ENCODE measurements at places on chromosomes 2 and 18. TPM values are rescaled to one million over a fixed set of nuclear protein-coding genes. Genes with fewer than 3 reads are reported as not detected.

Gene ARHGAP15
- 152 TPM for total RNA-seq

GRCh38 chr2:198144660-198145059 lies 340.3 kb downstream of the PLCL1 start:
- DNase-seq, result no peak
- H3K36me3 ChIP-seq, result no peaks in the 10 kb centered on the region
- H3K27ac ChIP-seq, result no peak overlapping the region
- no peaks in the 10 kb centered on the region for H3K27me3 ChIP-seq
- H3K4me3 ChIP-seq, result no peak overlapping the region

DNA sequence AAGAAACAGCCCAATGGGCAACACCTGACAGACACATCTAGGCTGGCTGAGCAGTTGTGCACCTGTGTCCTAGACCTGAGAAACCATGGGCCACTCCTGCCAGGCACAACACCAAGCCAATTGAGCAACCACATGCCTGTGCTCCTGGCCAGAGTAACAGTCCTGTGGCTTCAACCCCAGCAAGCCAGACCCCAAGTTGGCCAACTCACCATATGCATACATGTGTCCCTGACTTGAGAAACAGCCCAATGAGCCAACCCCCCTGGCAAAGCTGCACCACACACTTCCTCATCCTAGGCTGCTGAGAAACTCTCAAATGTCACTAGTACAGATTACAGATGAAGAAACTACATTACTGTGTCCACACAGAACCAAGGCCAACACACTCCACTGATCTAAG lies 36.6 kb downstream of the USP34 start:
- H3K27ac ChIP-seq, result no peak overlapping the region
- no peak for DNase-seq
- peaks cover 26% of the 10 kb centered on the region for H3K36me3 ChIP-seq
- no peak overlapping the region for H3K4me3 ChIP-seq
- peaks cover 41% of the 10 kb centered on the region for H3K4me1 ChIP-seq

Gene EFR3B
- total RNA-seq, result 0.23 TPM

DNA sequence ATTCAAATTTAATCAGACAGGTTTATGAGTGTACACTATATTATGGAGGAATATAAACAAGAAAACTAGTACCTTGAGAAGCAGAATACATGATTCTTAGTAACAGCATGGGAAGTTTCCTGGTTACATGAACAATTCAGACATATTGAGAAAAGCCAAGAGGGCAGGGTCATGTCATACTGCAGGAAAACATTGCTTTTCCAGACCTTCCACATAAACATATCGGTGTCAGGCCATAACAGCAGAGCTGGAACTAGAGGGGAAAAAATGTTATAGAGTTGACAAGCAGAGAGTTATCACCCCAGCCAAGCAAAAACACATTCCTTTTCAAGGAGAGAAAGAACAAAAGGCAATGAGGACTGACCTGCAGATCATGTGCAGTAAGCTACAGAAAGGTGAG lies 74.7 kb upstream of the ZNF236 start:
- no peaks in the 10 kb centered on the region for H3K4me1 ChIP-seq
- H3K4me3 ChIP-seq, result no peak overlapping the region
- H3K27ac ChIP-seq, result no peak overlapping the region

Gene FEV
- not detected for total RNA-seq

GRCh38 chr18:60982329-60982695 lies 350.9 kb upstream of the CDH20 start:
- no peak overlapping the region for H3K4me3 ChIP-seq
- H3K27me3 ChIP-seq, result no peaks in the 10 kb centered on the region
- H3K36me3 ChIP-seq, result no peaks in the 10 kb centered on the region
- H3K27ac ChIP-seq, result no peak overlapping the region

GRCh38 chr2:172053486-172053885 lies 31.8 kb upstream of the DLX1 start:
- no peaks in the 10 kb centered on the region for H3K27me3 ChIP-seq
- no peaks in the 10 kb centered on the region for H3K4me1 ChIP-seq
- H3K4me3 ChIP-seq, result no peak overlapping the region
- no peaks in the 10 kb centered on the region for H3K36me3 ChIP-seq

DNA sequence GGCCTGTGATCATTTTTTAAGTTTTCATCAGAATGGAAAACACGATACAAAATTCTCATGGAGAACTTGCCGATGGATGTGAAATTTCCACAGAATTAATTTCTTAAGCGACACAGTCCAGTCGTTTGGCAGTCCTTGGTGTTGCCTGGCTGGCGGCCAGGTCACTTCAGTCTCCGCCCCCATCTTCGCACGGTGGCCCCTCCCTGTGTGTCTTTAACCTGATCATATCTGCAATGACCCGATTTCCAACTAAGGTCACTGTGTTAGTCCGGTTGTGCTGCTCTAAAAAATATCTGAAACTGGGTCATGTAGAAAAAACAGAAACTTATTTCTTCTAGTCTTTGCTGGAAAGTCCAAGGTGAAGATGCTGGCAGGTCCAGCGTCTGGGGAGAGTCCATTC lies 44.5 kb upstream of the COPS8 start:
- no peak overlapping the region for H3K27ac ChIP-seq
- H3K4me3 ChIP-seq, result no peak overlapping the region
- no peak for DNase-seq
- H3K27me3 ChIP-seq, result peaks cover 7% of the 10 kb centered on the region

- peaks cover 17% of the 10 kb centered on the region for H3K27me3 ChIP-seq
- H3K4me3 ChIP-seq, result no peak overlapping the region
- no peaks in the 10 kb centered on the region for H3K4me1 ChIP-seq
- H3K36me3 ChIP-seq, result no peaks in the 10 kb centered on the region
- H3K27ac ChIP-seq, result no peak overlapping the region
- peak; percentile 61 for DNase-seq
These were observed 84.2 kb upstream of the LAPTM4A start for GRCh38 chr2:20135631-20136050.

- DNase-seq, result no peak
- H3K36me3 ChIP-seq, result no peaks in the 10 kb centered on the region
- no peak overlapping the region for H3K4me3 ChIP-seq
- no peaks in the 10 kb centered on the region for H3K4me1 ChIP-seq
- H3K27me3 ChIP-seq, result peaks cover 11% of the 10 kb centered on the region
- no peak overlapping the region for H3K27ac ChIP-seq
These were observed 77.3 kb downstream of the GAREM1 start for GRCh38 chr18:32393407-32393806.

Gene MAPK4
- not detected for total RNA-seq

Gene GALNT5
- total RNA-seq, result not detected

DNA sequence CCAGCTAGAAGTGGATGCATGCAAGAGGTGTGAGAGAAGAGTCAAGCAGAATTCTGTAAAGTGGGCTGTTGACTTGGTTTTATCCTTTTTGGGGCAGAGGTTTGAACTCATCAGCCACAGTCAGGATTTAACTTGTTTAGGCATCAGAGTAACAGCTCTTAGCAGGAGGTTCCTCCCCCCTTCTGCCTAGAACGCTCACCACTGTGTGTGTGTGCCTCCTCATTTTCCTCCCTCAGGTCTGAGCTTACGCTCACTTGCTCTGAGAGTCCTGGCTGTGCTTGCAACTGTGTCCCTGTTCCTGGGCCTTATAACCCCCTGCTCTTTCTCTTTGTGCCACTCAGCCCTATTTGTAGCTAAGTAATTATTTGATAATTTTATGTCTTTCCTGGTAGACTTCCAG lies 167.9 kb downstream of the TMEM182 start:
- H3K36me3 ChIP-seq, result no peaks in the 10 kb centered on the region
- H3K4me1 ChIP-seq, result no peaks in the 10 kb centered on the region
- no peak overlapping the region for H3K27ac ChIP-seq
- no peaks in the 10 kb centered on the region for H3K27me3 ChIP-seq
- H3K4me3 ChIP-seq, result no peak overlapping the region

- no peaks in the 10 kb centered on the region for H3K27me3 ChIP-seq
- H3K36me3 ChIP-seq, result no peaks in the 10 kb centered on the region
- H3K4me1 ChIP-seq, result no peaks in the 10 kb centered on the region
- H3K27ac ChIP-seq, result no peak overlapping the region
These were observed 1100.8 kb downstream of the CNTNAP5 start for GRCh38 chr2:125125902-125126301.

Gene TCF7L1
- total RNA-seq, result not detected

GRCh38 chr2:96204836-96205624 lies 3.6 kb downstream of the STARD7 start:
- peaks cover 66% of the 10 kb centered on the region for H3K4me1 ChIP-seq
- H3K36me3 ChIP-seq, result peaks cover 19% of the 10 kb centered on the region
- DNase-seq, result no peak
- peak overlapping the region; percentile 60 for H3K27ac ChIP-seq
- peak overlapping the region; percentile 35 for H3K4me3 ChIP-seq

Measured in activated CD8-positive, alpha-beta memory T cell treated with anti-CD3 and anti-CD28 coated beads, Interleukin-2, amount 10 ng/mL, durations not matched to agents 7 days and 5 days (primary cell).